ENCODE measurements at places on chromosomes 1 and 21. TPM values are rescaled to one million over a fixed set of nuclear protein-coding genes. Genes with fewer than 3 reads are reported as not detected.

TPTE gene
- total RNA-seq = not detected

DNA sequence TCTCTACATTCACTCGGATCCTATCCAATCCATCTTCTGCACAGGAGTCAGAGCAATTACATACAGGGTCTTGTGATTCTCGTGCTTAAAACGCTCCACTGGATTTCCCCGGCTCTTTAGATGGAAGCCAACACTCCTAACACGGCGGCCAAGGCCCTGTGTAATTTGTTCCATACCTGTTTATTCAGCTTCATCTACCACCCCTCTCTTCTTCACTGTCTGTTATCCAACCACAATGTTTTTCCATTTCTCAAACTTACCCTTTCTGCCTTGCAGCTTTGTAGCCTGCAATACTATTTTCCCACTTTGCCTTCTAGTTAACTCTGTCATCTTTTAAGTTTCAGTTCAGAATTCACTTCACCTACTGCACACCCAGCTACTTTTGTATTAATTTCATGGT is 249.6 kb upstream of the USP25 start:
- no peak for ATAC-seq

FAM151A gene
- not detected for total RNA-seq

SLAMF8 gene
- not detected for total RNA-seq

DNA sequence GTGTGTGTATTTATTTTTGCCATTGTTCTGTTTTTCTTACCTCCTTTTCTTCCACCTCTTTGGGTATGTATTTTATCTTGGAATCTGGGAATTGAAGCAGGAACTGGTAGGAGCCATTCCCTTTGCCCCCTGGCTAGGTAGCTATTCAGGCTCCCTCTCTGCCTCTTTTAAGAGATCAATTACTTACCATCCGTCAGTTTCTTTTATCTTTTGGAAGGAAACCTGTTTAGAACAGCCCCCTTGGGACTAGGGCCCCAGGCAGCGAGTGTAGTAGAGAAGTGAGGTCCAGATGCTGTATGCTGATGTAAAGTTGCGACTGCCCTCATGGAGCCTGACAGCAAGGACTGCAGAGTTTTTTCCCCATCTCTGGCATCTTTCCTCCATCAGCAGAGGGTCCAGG is 41.6 kb downstream of the KIRREL1 start:
- ATAC-seq = no peak

GRCh38 chr1:215018555-215018954 is 64.0 kb upstream of the KCNK2 start:
- no peak for ATAC-seq
